ENCODE measurements at places on chromosomes 13 and 19.

DNA sequence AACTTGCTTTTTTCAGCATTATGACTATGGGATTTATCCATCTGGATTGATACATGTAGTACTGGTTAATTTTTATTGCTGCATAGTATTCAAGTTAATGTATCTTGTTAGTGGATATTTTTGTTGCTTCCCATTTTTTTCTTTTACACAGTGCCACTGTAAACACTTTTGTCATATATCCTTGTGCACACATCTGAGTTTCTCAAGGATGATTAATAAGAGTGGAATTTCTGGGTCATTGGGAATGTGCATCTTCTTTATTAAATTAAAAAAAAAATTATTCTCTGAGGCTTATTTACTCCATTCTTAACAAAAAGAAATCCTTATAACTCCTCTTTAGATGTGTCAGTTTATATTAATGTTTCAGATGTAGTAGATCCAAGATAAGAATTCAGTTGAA lies 27.3 kb downstream of the B3GLCT start:
- no peak for DNase-seq

DNA sequence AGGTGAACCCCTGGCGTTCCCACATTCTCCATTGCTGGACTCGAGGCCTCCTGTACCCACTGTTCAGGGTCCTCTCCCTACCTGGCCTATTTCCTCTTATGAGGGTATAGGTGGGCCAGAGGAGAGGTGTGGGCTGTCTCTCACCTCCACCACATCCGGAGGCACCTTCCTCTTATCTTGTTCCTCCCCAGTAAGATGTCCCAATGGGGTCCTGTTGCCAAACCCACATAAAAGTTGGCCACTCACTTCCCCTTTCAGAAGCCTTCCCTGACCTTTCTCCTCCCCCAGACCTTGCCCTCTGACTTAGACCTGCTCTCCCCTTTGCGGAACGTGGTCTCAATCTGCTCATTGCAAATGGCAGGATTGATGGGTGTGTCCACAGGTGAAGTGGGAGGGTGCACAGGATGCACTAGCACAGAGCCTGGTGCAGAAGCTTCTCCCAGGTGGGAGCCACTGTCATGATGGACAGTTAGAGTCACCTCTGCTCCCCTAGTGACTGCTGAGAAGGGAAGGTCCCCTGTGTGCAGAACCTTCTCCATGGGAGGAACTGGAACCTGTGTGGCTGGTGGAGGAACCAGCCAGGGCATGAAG lies 1.3 kb downstream of the CYP4F3 start:
- no peak for DNase-seq

DNA sequence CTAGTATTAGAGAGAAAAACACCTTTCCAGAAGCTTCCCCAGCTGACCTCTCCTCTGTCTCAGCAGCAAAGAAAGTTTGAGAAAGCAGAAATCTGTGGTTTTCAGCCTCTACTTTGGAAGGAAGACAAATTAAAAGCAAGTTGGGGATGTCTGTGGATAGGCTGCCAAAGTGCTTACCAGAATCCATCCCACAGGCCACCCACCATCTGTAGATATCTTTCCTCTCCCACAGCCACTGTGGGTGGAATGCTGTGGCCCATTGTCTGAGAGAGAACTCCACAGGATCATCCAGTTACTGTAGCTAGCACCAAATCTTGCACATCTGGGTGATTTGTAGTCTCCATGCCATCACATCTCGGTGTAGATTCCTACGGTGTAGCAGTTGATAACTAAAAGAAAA lies 133.5 kb downstream of the DNAJC15 start:
- no peak for DNase-seq

GRCh38 chr19:38265921-38266429 lies 1.6 kb downstream of the SPINT2 start:
- DNase-seq: no peak

DNA sequence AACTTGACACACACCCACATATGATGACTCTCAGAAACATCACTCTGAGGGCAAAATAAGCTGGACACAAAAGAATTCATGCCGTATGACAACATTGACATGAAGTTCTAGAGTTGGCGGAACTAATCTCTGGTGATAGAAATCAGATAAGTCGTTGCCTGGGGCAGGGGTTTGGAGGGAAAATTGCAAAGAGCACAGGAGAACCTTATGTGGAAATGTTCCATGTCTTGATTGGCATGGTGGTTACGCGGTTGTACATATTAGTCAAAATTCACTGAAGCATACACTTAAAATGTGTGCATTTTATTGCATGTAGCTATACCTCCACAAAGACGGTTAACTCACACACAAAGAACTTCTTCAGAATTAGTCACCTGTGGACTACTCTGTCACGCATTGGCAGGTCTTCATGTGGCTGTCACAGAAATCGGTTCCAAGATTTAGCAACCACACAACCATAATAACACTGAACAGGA lies 137.8 kb upstream of the GJB6 start:
- no peak for DNase-seq

- no peak for DNase-seq
Measured at GRCh38 chr19:20558571-20558970, 7.0 kb downstream of the ZNF737 start.

DNA sequence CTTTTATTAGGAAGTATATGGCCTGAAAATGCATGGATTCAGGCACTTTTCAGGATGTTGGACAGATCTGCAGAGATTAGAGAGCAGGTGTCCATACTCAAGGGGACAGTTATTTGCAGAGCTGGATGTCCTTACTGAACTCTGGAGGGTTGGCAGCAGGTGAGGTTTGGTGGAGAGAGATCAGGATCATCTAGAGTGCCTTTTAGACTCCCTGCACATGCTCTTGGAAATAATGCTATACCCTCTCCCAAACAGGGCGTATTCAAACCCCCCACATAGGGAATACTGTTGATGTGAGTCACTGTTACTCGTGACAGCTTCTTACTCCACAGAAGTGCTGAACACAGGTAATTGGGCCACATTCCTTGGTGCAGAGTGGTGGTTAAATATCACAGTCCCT lies 725.7 kb upstream of the SGCG start:
- DNase-seq: no peak

- DNase-seq: no peak
Measured at GRCh38 chr13:94609196-94609595, 7.5 kb downstream of the GPR180 start.

- DNase-seq: no peak
Measured at GRCh38 chr19:33476151-33476707, 45.4 kb downstream of the PEPD start.

GRCh38 chr13:61918841-61919240 lies 503.2 kb upstream of the PCDH20 start:
- no peak for DNase-seq

DNA sequence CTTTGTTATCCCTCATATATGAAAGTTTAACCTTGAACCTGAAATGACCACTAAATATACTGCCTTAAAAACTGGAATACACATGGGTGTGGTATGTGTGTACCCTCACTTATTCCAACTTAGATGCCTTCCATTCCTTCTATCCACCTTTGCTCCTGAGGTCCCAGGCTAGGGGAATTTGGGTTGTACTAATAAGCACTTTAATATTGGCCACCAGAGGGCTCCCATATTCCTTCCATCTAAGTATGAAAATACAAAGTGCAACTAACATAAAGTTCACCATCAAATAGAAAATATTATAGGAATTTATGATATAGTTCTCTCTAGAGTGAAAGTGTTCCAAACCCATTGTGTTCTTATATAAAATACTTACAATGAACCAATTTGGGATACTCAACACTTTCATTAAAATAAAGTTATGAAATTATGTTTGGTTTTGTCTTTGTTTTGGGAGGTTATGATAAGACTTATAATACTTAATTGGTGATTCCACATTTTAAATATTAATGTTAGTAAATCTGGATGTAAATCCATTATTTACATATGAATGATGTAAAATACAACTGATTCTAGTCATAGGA lies 62.3 kb downstream of the ITGBL1 start:
- DNase-seq: no peak

DNA sequence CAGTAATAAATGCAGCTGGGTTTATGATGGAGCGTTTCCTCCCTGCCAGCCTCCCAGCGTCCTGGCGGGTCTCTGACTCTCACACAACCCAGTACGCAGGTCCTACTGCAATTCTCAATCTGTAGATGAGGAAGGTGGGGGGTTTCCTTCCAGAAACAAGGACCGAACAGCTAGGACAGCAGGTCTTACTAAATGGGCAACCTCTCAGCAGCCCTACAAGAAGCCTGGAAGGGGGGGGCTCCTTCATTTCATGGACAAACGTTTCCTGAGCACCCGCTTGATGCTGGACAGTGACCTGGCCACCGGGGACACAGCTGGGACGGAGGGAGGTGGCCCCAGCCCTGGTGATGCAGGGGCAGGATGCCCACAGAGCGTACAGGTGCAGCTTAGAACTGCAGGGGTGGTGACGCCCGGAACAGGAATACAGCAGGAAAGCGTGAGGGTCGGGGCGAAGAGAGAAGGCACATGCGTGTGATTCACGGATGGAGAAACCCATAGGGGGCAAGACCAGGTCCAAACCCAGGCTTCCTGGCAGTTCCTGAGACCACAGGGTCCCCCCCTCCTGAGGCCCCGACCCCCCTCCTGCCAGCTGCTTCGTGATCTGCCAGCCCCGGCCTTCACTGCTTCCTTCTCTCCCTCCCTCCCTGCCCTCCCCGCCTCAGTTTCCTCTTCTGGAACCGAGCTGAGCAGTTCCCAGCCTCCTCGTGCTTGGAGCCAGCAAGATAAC lies 732 bp upstream of the C2CD4C start:
- no peak for DNase-seq

- DNase-seq: no peak
Measured at GRCh38 chr13:51292000-51292565, 47.4 kb upstream of the SERPINE3 start.

- no peak for DNase-seq
Measured at GRCh38 chr19:7743425-7743841, 3.9 kb downstream of the CD209 start.

DNA sequence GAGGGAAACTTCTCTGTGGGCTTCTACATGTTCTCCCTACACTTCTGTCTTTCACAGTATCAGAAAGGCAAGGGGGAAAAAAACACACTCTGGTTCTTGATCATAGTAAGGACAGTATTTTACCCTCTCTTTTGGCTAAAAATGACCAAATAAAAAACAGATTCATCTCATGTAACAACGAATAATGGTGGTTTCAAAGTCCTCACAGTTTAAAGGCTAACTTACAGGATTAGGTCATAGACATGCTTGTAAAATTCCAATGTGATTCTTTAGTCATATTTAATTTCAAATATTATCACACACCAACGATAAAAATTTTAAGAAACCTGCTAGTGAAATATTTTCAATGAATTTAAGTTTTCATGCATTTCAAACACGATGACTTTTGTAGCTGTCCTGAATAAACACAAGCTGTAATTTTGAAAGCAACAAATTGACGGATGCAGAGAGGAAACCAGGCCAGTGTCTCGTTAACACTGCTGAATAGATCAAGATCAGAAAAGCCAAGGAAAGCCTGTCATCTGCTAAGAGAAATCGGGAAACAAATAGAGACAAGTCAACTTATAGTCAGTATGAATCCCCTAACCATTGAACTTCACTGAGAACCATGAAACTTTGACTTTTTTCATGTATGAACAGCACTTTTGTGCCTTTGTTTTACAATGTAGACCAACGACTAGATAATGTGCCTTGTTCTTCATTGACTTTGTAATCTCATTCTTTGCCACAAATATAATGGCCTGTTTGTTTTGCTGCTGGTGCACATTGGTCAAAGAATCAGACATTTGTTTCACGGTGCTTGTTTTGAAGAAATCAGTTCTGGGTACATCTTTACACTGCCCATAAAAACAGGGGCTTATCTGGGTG lies 22.0 kb downstream of the MBNL2 start:
- DNase-seq: no peak

GRCh38 chr13:111281751-111282311 lies 38.6 kb upstream of the TEX29 start:
- no peak for DNase-seq

DNA sequence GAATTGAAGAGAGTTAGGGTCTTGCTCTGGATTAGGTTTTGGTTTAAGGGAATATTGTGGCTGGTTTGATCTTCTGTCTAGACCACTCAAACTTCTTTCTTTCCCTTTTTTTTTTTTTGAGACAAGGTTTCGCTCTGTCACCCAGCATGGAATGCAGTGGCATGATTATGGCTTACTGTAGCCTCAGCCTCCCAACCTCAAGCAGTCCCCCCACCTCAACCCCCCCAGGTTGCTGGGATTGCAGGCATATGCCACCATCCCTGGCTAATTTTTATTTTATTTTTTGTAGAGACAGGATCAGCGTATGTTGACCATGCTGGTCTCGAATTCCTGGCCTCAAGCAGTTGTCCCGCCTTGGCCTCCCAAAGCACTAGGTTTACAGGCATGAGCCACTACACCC lies 21.2 kb downstream of the ARHGAP35 start:
- DNase-seq: no peak

GRCh38 chr13:99231721-99232120 lies 26.5 kb downstream of the GPR18 start:
- no peak for DNase-seq

DNA sequence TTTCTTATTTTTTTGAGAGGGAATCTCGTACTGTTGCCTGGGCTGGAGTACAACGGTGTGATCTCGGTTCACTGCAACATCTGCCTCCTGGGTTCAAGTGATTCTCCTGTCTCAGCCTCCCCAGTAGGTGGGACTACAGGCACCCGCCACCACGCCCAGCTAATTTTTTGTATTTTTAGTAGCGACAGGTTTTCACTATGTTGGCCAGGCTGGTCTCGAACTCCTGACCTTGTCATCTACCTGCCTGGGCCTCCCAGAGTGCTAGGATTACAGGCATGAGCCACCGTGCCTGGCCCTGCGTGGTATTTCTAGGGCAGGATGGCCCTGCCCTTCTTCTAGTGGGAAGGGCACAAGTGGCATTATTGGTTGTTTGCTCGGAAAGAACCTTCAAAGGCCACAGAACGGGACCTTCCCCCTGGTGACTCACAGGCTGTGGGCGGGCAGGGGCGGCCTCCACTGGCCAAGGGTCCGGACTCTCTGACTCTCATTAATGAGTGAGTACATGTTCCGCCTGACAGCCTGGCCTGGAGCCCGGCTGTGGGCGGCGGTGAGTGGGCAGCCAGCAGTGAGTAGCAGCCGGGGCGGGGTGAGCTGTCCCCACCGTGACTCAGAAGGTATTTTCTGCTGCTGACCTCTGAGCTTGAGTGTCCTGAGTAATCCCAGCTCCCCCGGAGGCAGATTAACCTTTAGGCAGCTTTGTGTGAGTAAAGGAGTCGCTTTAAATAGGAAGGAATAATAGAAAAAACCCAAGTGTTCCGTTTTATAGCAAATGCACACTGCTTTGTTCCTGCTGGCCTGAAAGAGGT lies 5.1 kb downstream of the DOT1L start:
- DNase-seq: no peak

GRCh38 chr13:53778937-53779336 lies 750.3 kb downstream of the OLFM4 start:
- DNase-seq: no peak

GRCh38 chr19:11244846-11245589 lies 5.6 kb downstream of the ANGPTL8 start:
- no peak for DNase-seq

Measured in activated T-helper 1 cell treated with Interleukin-2 at 50 U/mL for 16 hours (primary cell).